ENCODE measurements at places on chromosomes 3 and 15.
A peak's percentile ranks its signal among the peaks of the same experiment; 100 is the strongest.

DNA sequence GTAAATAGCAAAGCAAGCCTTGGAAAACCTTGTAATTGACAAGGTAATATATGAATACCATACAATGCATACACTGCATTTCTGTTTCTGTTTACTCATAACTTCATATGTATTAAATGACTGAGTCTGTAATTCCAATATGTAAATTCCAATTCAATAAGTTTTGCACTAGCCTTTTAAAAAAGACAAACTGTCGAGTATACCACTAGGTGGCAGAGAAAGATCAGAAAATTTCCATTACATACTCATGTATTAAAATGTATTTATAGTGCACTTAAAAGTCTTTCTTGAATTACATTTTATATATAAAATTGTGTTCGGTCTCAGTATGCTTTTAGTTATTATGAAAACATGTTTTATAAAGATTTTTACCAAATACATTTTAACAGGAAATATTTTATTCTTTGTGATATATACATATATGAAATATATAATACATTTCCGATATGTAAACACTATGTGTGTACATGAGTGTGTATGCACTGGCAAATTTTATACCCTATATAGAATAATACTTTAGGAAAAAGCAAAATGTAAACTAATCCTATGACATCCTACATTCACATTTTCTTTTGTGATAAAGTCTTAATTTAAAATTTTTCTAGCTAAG is 216.8 kb downstream of the VGLL3 start:
- peak; percentile 8 for DNase-seq

DNA sequence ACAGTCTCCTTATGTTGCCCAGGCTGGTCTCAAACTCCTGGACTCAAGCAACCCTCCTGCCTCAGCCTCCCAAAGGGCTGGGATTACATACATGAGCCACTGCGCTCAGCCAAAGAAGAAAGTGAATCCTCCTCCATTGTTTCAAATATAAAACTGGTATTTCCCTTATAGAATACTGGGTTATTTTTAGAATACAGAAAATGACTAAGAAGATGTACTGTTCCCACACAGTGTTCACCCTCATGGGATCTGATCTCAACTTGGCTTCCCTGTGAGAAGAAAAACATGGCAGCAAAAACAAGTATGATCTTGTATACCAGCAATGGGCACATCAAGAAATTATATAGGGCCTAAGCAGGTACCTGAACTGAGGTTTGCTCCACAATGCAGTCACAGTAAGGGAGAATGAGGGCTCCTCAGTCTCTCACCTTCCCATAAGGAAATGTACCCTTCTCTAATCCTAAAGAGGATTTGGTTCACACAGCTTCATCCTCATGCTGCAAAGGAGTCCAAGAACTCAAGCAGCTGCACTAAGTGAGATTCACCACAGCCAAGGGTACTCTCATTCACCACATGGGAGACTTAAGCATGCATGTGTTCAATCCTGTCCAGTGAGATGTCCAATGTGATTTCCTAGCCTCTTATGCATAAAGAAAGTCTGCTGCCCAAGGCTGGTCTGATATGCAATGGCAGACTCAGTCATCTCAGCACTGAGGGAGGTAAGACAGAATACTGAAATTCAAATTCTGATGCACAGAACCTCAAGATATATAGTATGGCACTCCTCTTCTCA is 25.8 kb downstream of the USP4 start:
- DNase-seq: no peak

- DNase-seq: no peak
Measured at GRCh38 chr3:33834096-33834453, 35.6 kb downstream of the PDCD6IP start.

GRCh38 chr15:69818529-69818928 is 279.2 kb downstream of the TLE3 start:
- DNase-seq: no peak

DNA sequence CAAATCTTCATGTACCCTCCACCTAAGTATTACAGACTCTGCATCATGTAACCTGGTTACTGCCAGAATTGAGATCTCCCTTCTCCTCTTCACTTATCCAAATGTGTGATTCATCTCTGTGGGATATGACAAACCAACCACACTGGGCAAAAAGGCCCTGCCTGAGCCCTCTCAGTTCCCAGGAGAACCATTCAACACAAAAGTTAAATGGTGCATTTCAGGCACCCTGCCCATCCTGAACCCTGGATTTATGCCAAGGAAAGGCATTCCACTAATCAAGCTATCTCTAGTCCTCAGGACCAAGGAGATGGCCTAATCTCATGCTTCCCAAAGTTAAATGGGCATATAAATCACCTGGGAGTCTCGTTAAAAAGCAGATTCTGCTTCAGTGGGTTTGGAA is 108.5 kb downstream of the TNIK start:
- DNase-seq: peak; percentile 83

DNA sequence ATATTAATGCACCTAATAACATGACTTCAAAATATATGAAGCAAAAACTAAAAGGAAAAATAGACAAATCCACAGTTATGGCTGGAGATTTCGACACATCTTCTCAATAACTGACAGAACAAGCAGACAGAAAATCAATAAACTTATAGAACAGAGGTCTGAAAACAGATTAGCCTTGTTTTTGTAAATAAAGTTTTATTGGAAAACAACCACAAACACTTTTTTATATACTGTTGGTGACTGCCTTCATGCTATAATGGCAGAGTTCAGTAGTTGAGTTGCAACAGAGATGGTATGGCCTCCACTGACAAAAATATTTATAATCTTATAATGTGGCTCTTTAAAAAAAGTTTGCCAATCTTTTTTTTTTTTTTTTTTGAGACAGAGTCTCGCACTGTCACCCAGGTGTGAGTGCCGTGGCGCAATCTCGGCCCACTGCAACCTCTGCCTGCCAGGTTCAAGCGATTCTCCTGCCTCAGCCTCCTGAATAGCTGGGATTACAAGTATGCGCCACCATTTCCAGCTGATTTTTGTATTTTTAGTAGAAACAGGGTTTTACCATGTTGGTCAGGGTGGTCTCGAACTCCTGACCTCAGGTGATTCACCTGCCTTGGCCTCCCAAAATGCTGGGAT is 52.2 kb upstream of the GATA2 start:
- DNase-seq: no peak

DNA sequence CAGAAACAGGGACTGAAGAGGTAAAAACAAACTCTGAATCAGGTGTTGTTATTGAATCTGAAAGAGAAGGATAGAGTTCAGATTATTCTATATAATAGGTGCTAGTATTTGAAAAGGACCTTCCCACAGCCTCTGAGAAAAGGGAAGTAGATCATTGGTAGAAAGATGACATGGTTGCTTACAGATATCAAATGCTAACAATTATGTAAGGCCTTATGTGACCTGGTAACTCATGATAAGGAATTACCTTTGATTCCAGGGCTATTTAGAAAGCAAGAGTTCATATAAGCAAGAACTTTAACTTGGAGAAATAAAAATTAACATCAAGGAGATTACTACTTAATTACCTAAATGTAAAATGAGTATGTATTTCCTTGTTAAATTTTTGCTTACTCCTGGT is 7.6 kb downstream of the SLC27A2 start:
- no peak for DNase-seq

DNA sequence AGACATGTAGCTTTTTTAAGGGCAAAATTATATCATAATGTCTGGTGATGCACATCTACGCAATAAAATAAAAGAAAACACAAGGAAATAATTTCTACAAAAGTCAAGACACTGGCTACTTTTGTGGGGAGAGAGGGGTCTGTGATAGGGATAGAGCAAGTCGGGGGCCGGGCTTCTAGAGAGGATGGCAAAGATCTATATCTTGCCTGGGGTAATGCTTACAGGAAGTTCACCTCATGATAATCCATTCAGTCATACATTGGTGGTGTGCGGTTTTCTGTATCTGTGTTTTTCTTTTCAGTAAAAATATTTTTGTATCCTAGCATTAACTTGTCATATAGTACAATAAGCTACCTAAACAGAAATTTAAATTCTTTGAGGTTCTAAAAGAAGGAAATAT is 178.8 kb downstream of the ARRDC4 start:
- no peak for DNase-seq

DNA sequence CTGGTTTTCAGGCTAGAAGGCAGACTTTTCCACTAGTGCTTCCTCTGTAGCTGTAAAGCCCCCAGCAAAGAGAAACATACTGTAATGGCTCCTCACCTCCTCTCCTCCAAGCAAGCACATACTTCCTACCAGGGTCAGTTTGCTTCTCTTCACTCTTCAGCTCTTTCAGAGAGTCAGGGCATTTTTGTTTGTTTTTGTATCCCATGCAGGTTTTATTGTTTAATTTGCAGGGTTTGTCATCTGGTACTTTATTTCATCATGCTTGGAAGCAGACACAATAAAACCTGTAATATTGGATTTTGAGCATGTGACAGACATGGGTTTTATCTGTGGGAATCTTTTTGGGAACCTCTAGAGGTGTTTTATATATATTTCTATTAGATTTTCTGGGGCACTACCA is 753.3 kb upstream of the ROBO1 start:
- DNase-seq: no peak

GRCh38 chr15:91412138-91412928 is 312.3 kb downstream of the SV2B start:
- no peak for DNase-seq

DNA sequence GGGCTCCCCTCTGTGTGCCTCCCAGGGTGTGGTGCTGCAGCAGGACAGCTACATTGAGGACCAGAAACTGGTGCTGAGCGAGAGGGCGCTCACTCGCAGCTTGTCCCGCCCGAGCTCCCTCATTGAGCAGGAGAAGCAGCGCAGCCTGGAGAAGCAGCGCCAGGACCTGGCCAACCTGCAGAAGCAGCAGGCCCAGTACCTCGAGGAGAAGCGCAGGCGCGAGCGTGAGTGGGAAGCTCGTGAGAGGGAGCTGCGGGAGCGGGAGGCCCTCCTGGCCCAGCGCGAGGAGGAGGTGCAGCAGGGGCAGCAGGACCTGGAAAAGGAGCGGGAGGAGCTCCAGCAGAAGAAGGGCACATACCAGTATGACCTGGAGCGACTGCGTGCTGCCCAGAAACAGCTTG is 53.7 kb downstream of the KLHL25 start:
- DNase-seq: no peak

DNA sequence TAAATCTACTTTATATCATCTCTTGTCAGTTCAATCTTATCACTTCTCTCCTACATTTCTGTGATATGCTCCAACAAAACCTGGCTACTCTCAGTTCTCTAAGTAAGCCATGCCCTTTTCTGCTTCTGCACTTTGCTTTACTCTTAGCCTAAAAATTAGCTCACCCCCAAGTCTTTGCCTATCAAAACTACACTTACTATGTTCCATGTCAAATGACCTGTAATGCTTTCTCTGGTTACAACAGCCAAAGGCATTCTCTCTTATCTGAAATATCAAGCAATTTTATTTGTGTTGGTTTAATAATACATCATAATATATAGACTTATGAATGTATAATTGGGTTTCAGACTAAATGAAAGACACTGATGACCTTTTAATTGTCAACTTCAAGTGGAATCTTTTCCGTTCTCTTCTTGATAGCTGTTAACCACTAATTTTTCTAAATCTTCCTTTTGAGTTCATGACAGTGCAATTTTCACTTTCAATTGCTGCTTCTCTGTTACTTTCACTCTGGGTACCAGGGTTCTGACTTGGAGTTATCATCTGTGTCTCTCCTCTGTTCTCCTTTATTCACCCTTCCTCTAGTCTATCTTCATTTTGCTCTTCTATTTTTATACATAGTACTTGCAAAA is 619.0 kb upstream of the GOLIM4 start:
- no peak for DNase-seq

DNA sequence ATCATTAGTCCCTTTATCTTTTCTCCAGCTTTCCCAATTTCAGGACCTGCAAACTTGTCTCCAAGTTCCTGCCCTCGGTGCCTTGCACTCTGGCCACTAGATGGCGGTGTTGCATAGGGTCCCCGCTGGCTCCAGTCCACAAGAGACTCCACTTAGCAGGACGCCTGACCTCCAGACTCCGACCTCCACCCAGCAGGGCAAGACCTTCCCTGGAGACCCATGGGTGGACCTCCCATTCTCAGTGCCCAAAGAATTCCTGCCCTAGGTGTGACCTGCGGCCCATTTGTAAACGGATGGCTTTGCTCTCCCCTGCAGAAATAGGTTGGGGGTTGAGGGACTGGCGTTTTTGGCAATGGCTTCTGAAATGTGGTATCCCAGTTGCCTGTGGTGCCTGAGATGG is 82.6 kb downstream of the LSM3 start:
- DNase-seq: peak; percentile 88

DNA sequence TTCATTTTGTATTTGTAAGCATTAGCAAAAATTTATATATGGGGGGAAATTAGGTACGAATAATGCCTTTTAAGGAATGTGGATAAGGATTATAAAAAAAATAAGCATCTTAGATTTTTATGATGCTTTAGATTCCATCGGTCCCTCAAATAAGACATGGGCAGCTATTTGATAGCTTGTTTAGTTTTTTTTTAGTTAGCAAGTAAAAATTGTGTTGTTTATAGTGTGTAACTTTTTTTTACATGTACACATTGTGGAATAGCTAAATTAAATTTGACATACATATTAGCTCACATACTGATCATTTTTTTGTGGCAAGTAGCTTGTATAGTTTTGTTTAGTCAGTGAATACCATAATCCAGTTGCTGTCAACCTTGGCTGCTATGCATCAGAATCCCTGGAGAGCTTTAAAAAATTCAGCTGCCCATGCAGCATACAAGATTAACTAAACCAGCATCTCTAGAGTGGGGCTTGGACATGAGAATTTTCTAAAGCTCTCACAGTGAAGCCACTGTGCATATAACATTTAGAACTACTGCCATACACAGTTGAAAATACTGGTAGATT is 53.9 kb downstream of the TMOD3 start:
- no peak for DNase-seq

- DNase-seq: no peak
Measured at GRCh38 chr3:153396581-153396980, 234.6 kb downstream of the RAP2B start.

DNA sequence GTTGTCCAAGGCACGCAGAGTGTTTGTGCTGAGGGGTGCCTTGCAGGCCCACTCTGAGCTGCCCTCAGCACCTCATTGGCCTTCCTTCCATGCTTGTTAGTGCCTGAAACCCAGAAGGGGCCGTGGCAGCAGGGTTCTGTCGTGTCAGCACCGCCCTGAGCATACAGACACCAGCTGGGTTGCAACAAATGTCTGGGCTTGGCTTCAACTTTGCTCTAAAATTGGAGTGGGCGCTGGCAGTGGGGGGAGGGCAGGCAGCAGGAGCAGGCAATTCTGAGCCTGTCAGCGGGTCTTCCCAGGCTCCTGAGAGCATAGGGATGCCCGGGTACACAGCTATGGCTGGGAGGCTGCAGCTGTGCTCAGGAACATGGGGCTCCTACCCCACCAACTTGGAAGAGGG is 464.3 kb downstream of the EPHA3 start:
- no peak for DNase-seq

All from urothelium cell line (cell line).